ENCODE measurements at places on chromosomes 7 and 10.

DNA sequence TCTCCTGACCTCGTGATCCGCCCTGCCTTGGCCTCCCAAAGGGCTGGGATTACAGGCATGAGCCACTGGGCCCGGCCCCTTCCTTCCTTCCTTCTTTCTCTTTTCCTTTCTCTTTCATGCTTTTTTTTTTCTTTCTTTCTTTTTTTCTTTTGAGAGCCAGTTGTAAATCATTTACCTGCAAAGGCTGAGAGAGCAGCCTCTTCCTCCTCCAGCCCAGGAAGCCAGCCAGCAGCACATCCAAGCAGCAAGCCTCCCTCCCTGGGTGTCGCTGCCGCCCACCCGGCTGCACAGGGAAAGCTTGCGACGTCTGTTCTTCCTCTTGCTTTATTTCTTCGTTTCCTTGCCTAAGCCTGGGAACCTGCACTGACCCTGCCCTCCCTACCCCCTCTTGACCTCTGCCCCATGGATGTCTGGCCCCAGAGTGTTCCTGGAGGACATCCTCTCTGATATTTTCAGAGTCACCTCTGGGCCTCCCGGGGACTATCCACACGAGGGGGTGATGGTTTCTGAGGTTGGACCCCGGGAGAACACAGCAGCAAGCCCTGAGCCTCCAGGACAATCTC, 62.8 kb upstream of the MYL10 start:
- no peak for DNase-seq

DNA sequence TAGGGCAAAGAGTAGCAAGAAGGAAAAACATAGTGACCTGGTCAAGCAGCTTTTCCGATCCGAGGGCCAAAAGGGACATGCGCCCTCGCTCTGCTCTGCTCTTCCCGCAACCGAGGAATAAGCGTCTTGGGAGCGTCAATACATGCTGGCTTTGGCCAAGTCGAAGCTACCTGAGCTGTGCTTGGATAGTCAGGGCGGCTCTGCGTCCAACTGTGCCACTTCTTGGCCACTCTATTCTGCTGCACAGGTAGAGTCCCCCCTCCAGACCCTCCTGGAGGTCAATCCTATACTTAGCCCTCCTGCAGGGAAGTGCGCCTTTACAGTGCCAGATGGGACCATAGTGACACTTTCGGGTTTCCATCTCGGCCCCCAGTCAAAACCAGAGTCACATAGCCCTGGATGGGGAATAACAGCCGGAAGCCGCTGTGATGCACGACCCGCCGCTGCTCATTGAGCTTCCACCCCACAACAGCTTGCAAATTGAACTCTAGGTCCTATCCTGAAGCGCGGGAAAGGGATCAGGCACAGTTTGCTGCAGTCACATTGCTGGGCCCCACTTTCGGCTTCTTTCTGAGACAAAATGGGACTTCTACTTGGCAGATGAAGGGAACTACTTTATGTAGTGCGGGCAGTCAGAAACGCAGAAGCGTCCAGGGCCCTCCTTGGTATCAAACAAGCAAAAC, 1.1 kb upstream of the HPSE2 start:
- DNase-seq = no peak

GRCh38 chr10:30765616-30766015, 136.1 kb upstream of the LYZL2 start:
- no peak for DNase-seq

DNA sequence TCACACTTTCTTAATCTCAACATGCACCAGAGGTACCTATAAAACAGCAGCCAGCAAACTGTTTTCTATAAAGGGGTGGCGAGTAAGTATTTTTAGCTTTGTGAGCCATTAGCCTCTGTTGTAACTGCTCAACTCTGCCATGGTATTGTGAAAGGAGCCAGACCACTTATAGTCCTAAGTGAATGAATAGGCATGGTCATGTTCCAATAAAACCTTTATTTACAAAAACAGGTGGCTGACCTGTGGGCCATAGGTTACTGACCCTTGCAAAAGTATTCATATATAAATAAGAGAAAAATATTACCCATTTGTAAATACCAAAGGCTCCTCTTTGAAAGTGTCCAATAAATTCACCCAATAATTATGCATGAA, 50.3 kb downstream of the ICA1 start:
- DNase-seq = no peak

- no peak for DNase-seq
Observed at GRCh38 chr7:51785876-51786275, 469.3 kb upstream of the COBL start.

DNA sequence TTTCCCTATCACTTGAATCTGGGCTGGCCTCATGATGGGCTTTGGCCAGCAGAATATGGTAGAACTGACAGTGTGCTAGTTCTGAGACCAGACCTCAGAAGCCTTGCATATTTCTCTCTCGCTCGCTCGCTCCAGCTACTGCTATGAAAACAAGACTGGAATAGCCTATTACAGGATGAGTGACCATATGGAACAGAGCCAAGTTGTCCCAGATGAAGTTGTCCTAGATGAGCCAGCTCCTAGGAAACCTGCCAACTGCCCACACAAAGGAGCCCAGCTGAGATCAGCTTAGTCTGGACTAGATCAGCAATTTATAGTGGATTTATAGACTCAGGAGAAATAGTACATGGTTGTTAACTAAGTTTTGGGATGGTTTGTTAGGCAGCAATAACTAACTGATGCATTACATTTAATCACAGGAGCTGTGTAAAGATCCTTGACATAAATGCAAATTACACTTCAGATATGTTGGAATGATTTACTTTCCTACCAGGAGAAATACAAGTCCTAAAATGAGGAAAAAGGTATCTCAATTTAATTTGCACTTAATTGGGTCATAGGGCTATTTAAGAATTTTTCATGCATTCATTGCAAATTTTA, 6.8 kb upstream of the HECW1 start:
- peak; percentile 41 for DNase-seq

DNA sequence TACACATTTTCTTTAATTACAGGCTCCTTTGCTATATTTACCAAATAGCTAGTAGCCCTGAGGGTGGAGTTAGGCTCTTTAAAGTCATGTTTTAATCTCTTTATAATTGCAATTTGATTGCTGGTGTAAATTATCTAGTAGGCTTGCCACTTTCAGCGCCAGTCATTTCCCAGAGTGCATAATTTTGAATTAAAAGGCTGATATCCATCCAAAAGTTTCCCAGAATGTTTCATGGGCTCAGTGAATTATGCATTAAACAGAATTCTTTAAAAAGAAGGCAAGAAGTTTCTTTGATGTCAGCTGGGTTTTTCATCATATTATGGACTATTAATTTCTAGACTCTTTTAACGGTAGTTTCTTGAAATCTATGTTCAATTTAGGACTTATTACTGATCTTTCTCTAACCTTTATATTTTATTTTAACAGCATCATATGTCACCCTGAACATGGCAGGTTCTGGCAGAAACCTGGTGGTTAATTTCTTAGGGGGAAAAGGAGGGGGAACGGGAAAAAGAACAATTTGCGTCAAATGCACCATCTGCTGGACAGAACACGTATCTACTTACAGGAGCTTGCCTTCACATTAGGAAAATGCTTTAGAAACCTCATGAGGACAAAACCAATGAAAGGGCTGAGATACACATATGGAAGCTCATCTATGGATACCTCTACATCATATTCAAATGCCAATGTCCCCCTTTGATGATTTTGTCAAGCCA, 171.1 kb downstream of the GRM3 start:
- peak; percentile 5 for DNase-seq
